ENCODE measurements at places on chromosomes 2 and 18.

- peak; percentile 95 for DNase-seq
These were observed 424.0 kb downstream of the RND3 start for GRCh38 chr2:150063432-150063889.

GRCh38 chr18:69217196-69218000 lies 183.3 kb upstream of the DOK6 start:
- no peak for DNase-seq

DNA sequence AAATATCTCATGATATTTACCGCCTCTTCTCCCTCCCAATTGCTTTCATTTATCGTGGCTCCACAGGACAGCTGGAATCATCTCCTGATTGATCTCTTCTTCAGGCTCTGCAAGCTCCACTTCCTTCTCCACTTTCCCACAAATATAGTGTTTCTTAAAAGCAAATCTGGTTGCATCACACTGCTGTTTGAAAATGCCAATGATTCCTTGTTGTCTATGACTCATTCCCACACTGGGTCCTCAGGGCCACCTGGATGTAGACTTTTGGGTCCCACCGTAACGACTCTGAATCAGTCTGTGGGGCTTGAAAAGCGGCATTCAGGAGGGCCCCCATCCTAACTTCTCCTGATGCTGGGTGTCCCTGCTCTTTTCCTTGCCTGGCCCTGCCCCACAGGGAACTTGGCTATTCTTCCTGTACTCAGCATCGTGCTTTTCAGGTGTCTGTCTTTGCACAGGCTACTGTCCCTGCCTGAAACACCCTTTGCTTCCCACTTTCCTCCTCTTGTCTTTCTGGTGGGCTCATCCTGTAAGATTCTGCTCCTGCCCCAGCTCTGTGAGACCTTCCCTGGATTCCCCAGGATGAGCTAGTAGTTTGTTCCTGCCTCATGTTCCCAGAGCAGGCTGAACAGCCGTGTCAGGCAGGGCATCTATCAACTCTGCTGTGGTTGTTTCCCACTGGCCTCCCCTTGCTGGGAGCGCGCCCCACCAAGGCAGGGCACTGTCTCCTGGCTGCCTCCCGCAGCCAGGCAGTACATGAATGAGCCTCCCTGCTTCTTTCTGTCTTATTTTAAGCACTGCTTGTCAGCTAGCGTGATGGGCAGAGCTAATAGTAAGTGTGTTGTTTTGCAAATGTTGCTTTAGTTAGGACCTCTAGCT lies 111.9 kb downstream of the KCTD1 start:
- DNase-seq: peak; percentile 50

DNA sequence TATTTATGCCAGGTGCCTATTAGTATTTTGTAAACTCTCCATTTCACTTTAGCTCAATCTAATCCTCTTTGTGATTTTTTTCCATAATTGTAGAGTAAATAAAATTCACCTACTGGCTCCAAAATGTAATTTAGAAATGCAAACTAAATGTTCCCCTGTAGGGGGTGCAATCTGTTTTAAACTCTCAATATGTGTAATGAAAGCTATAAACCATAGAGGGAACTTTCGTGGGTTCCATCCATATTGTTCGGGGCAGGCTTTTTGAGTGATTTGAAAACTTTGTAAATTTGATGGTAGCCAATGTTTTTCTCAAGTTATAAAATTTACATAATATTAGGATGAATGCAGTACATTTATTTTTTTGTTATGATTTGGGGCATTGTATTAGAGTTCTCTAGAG lies 49.4 kb downstream of the TSPYL6 start:
- peak; percentile 13 for DNase-seq

DNA sequence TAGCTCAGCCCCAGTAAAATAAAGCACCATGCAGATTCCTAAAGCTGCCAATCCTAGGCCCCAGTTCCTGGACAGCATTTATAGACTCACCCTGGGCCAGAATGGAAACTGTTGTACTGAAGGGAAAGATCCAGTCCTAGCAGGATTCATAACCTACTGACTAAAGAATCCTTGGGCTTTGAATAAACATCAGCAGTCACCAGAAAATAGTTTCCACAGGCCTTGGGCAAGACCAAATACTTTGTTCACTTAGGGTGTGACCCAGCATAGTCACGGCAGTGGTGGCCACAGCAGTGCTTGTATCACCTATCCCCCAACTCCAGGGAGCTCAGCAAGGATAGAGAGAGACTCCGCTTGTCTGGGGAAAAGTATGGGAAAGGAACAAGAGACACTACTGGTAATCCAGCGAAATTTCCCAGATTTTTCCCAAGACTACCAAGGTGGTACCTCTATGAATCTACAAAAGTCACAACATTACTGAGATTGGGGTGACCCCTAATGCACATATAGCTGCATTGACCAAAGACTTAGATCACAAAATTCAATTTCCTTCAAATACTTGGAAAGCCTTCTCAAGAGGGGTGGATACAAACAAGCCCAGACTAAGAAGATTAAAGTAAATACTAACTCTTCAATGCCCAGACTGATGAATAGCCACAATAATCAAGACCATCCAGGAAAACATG lies 748.1 kb upstream of the LRATD1 start:
- DNase-seq: no peak

- no peak for DNase-seq
These were observed 48.5 kb upstream of the LOXHD1 start for GRCh38 chr18:46705521-46705920.

- DNase-seq: no peak
These were observed 198.3 kb upstream of the NABP1 start for GRCh38 chr2:191479680-191480023.

GRCh38 chr2:66236067-66236685 lies 198.7 kb upstream of the MEIS1 start:
- DNase-seq: no peak

- DNase-seq: no peak
These were observed 146.6 kb upstream of the ITGA6 start for GRCh38 chr2:172280571-172281361.

DNA sequence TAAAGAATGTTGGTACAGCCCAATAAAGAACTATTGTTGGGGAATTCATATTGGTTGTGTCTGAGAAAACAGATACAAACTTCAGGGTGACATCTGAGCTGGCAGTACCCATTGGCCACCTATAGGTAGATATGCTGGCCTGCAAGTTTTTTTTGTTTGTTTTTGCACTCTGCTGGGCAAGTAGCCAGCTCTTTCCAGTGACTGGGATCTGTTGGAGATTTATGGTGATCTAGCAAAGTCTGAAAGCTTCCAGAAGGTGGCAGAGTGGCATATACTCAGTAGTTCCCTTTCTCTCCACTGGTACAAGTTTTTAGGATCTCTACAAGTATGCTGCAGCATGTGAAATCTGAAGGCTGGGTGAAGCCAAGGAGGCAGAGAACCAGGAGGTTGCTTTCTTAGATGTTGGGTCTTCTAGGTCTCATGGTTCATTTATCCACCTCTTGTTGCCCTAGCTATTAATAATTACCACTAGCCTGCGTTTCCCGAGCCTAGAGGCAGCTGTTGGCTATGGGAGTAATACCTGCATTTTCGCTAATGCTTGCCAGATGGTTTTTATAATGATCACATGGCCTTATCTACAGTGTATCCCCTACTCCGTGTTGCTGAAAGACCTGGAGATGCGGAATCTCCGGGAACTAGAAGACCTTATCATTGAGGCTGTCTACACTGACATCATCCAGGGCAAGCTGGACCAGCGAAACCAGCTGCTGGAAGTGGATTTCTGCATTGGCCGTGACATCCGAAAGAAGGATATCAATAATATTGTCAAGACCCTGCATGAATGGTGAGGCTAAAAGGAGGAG lies 9.5 kb downstream of the COPS7B start:
- DNase-seq: no peak
